Activated CD4-positive, alpha-beta T cell treated with anti-CD3 and anti-CD28 coated beads, Interleukin-2, amount 50 U/mL, for 1 hour (primary cell): ENCODE measurements at places on chromosomes 13 and 19.

DNA sequence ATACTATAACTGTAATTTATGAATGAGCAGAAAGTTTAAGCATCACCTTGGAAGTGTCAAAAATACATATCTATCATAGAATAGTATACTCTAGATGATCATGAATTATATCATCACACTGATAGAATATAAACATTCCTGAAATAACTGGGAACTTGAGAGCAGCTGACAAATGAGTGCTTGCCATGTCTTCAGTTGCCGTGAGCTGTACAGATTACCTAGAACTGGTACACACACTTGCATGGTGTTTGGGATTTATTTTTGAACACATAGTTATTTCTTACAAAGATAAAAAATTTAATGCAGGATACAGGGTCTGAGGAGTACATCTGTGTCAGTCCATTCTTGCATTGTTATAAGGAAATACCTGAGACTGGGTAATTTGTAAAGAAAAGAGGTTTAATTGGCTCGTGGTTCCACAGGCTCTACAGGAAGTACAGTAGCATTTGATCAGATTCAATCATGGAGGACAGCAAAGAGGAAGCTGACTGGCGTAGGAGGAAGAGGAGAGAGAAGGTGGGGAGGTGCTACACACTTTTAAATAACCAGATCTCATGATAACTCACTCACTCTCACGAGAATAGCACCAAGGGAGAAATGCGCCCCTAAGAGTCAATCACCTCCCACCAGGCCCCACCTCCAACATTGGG lies 60.4 kb upstream of the MBNL2 start:
- no peak for DNase-seq

DNA sequence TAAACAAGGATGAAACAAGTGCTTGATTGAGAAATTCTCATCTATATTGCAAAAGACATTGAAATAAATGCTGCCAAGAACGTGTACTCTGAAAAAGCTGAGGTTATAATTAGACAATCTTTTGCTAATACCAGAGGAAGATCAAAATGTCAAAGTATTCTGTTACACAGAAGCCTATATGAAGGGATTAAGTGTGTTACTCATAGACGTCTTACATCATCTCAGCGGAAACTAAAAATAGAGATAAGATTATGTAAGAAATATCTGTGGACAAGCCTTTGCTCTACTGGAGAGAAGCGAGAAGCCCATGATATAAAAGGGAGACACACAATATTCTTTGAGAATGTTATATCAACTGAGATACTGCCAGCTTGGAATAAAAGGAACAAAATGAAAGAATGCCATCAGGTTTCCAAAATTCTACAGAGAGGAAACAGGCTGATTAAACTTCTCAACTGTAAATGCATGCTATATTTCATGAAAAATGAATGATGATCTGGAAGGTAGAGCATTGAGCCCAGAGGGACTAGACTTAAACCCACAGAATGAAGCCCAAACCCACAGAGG lies 699.0 kb downstream of the GPC5 start:
- no peak for DNase-seq

DNA sequence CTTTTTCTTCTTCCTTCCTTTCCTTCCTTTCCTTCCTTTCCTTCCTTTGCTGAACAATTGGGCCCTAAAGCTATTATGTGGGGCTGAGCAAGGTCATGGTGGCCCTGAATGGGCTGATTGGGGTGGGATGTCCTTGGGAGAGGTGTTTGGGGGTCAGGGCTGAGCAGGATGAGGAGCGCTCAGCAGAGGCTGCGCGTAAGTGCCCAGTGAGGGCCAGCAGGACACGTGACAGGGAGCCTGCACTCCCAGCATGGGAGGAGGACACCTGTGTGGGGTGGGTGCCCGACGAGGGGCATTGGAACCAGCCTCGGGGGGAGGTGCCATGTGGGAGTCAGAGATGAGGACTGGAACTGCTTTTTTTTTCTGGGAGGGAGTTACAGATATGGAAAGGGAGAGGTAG lies 5.4 kb upstream of the LGALS7 start:
- DNase-seq, result no peak

GRCh38 chr19:7908742-7909461 lies 5.2 kb downstream of the MAP2K7 start:
- no peak for DNase-seq

DNA sequence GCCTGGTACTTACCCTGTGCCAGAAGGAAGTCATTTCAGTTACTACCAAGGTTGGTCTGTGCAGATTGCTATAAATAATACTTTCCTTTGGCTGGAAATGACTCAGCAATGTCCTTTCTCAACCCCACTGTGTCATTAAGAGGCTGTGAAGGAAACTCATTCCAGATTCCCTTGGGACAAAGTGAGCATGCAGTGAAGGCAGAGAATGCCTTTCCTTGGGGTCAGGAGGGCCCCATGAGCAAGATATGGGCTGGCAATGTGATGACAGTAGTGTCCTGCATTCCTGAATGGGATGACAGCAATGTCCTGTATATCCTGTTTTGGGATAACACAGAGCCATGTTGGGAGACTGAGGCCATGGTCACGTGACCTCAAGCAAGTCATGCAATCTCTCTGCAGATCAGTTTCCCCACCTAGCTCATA lies 213.1 kb upstream of the TMTC4 start:
- DNase-seq, result no peak

- DNase-seq, result no peak
Measured at GRCh38 chr13:26112843-26113242, 61.0 kb upstream of the SHISA2 start.

GRCh38 chr13:90547272-90547790 lies 800.2 kb upstream of the MIR17HG start:
- no peak for DNase-seq

GRCh38 chr13:77915686-77916085 lies 2.9 kb downstream of the EDNRB start:
- no peak for DNase-seq

DNA sequence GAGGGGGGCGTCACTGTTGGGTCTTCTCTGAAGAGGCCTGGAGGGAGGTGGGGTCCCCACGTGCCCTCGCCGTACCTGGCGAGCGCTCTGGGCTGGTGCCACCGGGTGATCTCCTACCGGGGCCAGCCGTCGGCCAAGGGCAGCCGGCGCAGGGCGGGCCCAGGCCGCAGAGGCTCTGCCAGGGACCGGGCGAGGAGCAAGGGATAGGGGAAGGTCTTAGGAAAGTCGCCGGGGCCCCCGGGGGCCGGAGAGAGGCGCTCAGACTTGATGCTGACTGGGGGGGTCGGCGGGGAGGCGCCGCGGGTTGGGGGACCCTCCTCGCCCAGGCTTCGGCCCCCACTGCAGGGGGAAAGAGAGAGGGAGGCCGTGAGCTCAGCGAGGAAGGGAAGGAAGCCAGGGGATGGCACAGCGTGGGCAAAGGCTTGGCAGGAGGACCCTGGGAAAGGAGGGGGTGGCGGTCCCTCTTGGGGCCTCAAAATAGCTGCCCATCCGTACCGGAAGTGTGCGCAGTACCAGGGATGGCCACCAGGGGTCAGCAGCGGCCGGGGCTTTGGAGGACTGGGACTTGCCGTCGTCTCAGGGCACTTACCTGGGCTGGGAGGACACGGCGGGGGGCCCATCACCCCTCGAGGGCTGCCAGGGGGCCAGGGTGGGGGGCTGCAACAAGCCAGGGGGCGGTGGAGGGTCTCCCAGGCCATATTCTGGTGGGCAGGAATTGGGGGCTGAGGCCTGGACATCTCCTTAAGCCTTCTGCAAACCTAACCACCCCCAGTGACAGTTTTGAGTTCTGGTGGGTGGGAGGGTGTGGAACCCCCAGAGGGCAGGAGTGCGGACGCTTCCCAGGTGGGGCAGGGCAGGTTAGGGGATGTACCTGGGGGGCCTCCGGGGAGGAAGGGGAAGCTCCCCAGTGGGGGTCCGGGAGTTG lies 7.7 kb upstream of the TMEM161A start:
- peak; percentile 85 for DNase-seq

DNA sequence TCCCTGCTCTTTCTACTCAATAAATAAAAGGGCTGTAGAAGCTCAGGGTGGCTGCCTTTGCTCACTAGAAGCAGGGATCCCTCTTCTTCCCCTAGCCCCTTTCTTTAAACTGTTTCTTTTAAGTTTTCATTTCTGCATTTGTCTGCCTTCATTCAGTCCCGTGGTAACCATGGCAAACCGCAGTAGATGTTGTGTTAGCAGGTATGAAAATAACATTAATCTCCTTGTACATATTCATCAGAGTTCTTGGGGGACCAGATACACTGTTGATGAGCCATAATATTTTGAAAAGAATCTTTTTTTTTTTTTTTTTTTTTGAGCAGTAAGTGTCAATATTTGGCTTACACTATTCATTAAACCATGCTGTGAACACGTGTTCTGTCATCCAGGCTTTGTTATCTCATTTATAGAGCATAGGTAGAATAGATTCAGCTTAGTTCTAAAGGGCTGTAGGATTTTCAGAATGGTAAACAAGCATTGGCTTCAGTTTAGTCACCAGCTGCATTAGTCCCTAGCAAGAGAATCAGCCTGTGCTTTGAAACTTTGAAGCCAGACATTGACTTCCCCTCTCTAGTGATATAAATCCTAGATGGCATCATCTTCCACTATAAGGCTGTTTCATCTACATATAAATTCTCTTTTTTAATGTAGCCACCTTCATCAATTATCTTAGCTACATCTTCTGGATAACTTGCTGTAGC lies 59.4 kb upstream of the SPRY2 start:
- DNase-seq, result no peak
